ENCODE measurements at places on chromosomes 11 and 22. TPM values are rescaled to one million over a fixed set of nuclear protein-coding genes. Genes with fewer than 3 reads are reported as not detected.

GRCh38 chr22:42052765-42053164 is 17.8 kb downstream of the NAGA start:
- no peak for DNase-seq

GRCh38 chr11:34616830-34617504 is 3.9 kb upstream of the EHF start:
- DNase-seq, result no peak

GRCh38 chr11:33652930-33653329 is 47.7 kb downstream of the C11orf91 start:
- DNase-seq, result no peak

- no peak for DNase-seq
Measured at GRCh38 chr11:20161230-20161918, 1.1 kb upstream of the DBX1 start.

- DNase-seq, result peak; percentile 37
Measured at GRCh38 chr11:129643031-129643721, 172.5 kb upstream of the TMEM45B start.

GRCh38 chr11:119196833-119197483 is 9.2 kb upstream of the CBL start:
- peak; percentile 54 for DNase-seq

SCGB1C1 gene
- not detected for total RNA-seq

FOLR2 gene
- 143 TPM for total RNA-seq
